ENCODE measurements at places on chromosomes 4 and X. TPM values are rescaled to one million over a fixed set of nuclear protein-coding genes. Genes with fewer than 3 reads are reported as not detected.

Gene DDIT4L
- 0.98 TPM for total RNA-seq

Gene IQCM
- total RNA-seq, result not detected

Gene CFAP47
- total RNA-seq, result not detected

- no peaks in the 10 kb centered on the region for H3K36me3 ChIP-seq
- H3K4me3 ChIP-seq, result no peak overlapping the region
- no peak for DNase-seq
- no peaks in the 10 kb centered on the region for H3K27me3 ChIP-seq
Measured at GRCh38 chrX:52422884-52423283, 54.1 kb downstream of the XAGE2 start.

DNA sequence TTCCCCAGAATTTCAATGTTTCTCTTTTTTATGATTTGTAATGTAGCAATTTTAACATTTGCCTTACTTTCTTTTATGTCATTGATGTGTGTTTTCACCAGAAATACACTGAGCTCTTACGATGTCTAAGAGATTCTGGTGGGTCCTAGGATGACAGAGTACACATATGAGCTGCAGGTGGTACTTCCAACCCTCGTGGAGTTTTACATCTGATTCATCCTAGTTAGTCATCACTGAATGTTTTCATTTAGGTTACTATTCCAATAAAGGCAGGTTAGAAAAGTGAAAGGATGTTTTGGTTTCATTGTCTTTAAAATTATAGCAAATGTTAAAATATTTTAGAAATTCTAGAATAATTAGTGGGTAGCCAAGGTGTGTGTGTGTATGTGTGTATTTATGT is 605.9 kb downstream of the ADGRL3 start:
- no peak overlapping the region for H3K4me3 ChIP-seq
- no peaks in the 10 kb centered on the region for H3K4me1 ChIP-seq
- no peak for DNase-seq
- H3K27ac ChIP-seq, result no peak overlapping the region
- H3K36me3 ChIP-seq, result no peaks in the 10 kb centered on the region
- H3K27me3 ChIP-seq, result no peaks in the 10 kb centered on the region

DNA sequence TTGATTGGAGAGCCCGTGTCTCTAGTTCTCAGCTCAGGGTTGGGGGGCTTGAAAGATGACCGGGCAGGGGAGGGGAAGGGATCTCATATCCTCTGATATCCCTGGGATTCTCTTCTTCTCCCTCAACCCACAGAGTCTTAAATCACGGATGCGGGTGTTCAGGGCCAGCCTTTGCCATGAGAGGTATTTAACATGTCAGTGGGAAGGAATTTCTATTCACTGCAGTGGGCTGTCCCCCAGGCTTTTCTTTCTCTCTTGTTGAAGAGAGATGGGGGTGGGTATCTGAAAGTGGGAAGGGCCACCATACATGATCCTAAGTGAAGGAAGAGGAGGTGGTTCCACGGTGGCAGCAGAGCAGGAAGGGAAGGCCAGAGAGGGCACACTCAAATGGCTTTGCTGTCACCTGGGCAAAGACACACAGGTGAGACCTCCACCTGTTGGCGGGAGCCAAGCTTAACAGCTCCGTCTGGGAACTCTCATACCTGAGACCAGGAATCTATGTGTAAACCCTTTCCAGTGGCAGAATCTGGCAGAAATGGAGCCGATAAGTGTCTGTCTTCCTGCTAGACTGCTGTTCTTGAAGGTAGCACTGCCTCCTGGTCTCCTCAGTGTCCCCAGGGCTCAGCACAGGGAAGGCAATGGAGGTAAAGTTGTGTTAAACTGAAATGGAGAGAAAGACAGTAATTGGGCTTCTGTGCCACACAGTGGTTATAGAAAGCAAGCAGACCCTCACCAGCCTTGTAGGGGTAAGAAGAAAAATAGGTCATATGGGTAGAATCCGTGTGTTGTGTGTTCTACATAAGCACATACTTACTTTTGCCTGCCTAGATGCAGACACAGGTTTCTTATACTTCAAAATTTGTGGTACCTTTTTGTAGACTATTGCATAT is 49.4 kb downstream of the RHOH start:
- no peak overlapping the region for H3K4me3 ChIP-seq
- no peak for DNase-seq
- H3K36me3 ChIP-seq, result no peaks in the 10 kb centered on the region
- peaks cover 4% of the 10 kb centered on the region for H3K4me1 ChIP-seq
- no peaks in the 10 kb centered on the region for H3K27me3 ChIP-seq
- H3K27ac ChIP-seq, result no peak overlapping the region

GRCh38 chrX:21305799-21306336 is 68.3 kb upstream of the CNKSR2 start:
- H3K27me3 ChIP-seq, result no peaks in the 10 kb centered on the region
- no peaks in the 10 kb centered on the region for H3K36me3 ChIP-seq
- DNase-seq, result no peak
- no peak overlapping the region for H3K4me3 ChIP-seq

DNA sequence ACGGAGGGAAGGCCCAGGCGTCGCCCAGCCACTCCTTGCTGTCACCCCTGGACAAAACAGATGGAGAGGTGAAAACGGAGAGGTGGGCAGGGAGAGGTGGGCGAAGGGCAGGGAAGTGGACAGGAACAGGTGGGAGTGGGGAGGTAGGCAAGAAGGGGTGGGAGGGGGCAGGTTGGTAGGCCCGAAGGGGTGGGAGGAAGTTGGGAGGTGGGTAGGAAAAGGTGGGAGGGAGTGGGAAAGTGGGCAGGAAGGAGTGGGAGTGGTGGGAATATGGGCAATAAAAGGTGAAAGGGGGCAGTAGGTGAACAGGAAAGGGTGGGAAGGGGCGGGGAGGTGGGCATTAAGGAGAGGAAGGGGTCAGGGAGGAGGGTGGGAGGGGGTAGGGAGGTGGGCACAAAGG is 9.0 kb upstream of the MAGEC1 start:
- no peak overlapping the region for H3K4me3 ChIP-seq
- DNase-seq, result no peak
- no peaks in the 10 kb centered on the region for H3K4me1 ChIP-seq
- H3K27ac ChIP-seq, result no peak overlapping the region
- H3K27me3 ChIP-seq, result no peaks in the 10 kb centered on the region

DNA sequence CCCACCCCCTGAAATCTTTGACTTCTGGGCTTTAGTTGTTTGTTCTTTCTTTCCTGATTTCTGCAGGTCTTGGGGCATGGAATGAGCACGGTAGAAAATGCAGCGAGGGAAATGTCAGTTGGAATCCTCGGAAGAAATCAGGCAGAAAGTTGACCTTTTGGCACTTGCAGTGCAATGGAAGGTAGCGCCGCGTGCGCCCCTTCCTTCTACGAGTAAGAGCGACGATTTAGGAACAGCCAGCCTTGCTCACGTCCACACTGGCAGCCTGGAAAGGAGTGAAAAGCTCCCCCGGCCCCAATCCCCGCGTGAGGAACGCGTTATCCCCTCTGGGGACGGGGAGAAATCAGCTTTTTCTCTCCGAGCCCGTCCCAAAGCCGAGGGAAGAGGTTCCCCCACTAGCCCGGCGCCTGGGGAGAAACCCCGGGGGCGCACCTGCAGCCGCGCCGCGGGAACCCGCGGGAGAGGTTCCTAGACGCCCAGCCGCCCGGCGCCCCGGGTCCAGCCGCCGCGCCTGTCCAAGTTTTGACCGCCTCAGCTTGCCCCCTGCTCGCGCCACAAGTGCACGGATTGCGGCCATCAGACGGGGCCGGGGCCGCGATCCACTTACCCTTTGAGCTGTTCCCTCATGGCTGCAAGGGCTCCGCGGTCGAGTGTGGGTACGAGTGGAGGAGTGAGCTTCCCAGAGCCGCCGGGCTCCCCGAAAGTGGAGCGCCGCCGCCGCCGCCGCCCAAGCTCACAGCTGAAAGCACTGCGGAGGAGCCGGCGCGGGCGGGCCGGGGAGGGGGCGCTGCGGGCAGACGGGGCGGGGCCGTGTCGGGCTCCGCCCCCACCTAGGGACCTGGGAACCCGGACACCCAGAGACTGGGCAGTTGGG is 194.6 kb upstream of the FTHL17 start:
- no peaks in the 10 kb centered on the region for H3K27me3 ChIP-seq
- H3K4me3 ChIP-seq, result peak overlapping the region; percentile 58
- H3K36me3 ChIP-seq, result no peaks in the 10 kb centered on the region
- H3K27ac ChIP-seq, result peak overlapping the region; percentile 60
- peak; percentile 82 for DNase-seq
- no peaks in the 10 kb centered on the region for H3K4me1 ChIP-seq

DNA sequence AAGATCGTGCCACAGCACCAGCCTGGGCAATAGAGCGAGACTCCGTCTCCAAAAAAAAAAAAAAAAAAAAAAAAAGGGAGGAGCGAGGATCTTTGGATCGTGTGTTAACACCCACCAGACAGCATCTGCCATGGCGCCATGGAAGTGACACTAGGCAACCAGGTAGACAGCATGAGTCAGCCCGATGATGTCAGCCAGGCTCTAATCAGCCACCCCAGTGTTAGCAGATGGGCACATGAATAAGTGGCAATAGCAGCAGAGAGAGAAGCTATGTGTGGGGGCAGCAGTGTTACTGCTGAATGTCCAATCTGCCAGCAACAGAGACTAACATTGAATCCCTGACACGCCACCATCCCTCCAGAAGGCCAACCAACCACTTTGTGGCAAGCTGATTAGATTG is 6.6 kb downstream of the SYN1 start:
- no peak overlapping the region for H3K27ac ChIP-seq
- no peaks in the 10 kb centered on the region for H3K4me1 ChIP-seq
- H3K27me3 ChIP-seq, result no peaks in the 10 kb centered on the region

DNA sequence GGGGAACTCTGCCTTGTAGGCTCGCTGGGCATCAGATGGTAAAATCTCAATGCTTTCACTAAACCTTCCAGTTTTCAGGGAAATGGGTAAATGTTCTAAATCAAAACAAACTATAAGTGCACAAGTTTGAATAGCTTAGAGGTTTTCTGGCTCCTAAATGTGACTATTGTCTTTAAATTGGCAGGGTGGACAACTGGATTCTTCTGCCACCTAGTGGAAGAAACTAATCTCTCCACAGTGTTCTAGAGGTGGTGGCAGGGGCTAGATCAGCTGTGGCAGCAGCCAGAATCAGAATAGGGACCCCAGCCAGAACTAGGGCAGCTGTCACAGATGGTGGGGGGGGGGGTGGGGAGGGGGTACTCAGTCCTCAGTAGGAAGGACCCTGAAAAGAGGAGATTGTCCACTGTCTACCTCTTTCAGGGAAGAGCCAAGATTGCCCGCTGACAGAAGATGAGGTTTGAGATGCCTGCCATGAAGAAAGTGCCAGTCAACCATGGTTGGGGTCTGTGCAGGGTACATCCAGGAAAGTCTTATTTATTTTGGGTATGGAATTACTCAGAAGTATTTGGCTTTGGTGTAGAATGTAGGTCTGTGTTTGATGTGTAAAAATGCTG is 201.4 kb downstream of the CCNG2 start:
- DNase-seq, result no peak
- no peaks in the 10 kb centered on the region for H3K4me1 ChIP-seq
- no peak overlapping the region for H3K27ac ChIP-seq
- no peaks in the 10 kb centered on the region for H3K36me3 ChIP-seq

GRCh38 chr4:15294832-15295231 is 133.0 kb upstream of the C1QTNF7 start:
- no peak overlapping the region for H3K27ac ChIP-seq
- no peak for DNase-seq
- H3K27me3 ChIP-seq, result no peaks in the 10 kb centered on the region
- H3K4me1 ChIP-seq, result no peaks in the 10 kb centered on the region

DNA sequence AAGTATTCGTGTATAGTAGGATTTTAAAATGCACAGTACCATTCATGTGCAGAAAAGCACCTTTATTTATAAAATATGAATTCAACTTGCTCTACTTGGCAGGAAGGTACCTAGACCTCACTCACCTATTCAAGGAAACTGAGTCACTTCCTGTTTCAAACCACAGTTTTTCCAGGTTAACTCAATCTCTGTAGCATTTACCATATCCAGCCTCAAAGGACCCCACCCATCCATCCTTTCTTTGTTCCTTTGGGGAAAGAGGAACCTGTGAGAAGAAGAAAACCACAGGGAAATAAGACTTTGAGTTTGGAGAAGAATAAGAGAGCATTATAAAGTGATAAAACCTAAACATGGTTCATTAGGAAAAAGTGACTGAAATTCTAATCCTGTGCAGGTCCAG is 250.7 kb downstream of the CBR4 start:
- H3K27me3 ChIP-seq, result no peaks in the 10 kb centered on the region
- no peaks in the 10 kb centered on the region for H3K4me1 ChIP-seq
- H3K36me3 ChIP-seq, result no peaks in the 10 kb centered on the region

DNA sequence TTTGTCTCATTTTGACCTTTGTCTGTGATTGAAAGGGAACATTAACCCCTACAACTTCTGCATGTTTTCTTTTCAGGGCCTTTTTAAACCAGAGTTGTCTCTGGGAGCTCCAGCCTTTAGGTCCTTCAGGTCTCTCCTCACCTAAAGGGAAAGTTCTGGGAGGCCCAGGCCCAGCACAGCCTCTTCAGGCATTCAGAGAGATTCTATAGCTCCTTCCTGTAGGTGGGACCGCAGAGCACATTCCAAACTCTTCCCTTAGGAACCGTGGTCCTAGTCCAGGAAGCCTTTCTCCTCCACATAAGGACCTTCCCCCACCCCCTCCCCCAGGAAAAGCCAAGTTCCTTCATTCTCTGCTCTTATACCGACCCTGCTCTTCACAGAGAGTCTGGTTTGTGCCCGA is 14.9 kb downstream of the NKX6-1 start:
- no peak for DNase-seq
- peaks cover 95% of the 10 kb centered on the region for H3K27me3 ChIP-seq
- peaks cover 4% of the 10 kb centered on the region for H3K4me1 ChIP-seq
- no peak overlapping the region for H3K4me3 ChIP-seq
- H3K36me3 ChIP-seq, result no peaks in the 10 kb centered on the region

DNA sequence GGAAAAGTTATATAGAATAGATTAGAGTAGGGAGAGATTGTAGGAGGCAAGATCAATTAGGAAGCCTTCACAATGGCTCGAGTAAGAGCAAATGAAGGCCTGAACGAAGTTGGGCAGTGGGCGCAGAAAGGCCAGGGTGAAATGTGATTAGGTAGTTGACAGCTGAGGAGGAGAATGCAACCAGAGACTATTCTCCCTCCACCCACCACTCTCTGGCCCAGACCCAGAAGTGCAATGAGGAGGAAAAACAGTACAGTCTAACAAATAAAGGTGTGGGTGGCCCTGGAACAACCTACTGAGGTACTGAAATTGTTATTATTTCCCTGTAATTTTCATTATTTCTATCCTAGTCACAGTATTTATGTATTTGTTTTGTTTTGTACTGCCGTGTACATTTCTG is 176.7 kb downstream of the SLC39A8 start:
- no peak for DNase-seq
- no peaks in the 10 kb centered on the region for H3K36me3 ChIP-seq
- no peaks in the 10 kb centered on the region for H3K4me1 ChIP-seq
